ENCODE measurements at places on chromosomes 6 and 20. TPM values are rescaled to one million over a fixed set of nuclear protein-coding genes. Genes with fewer than 3 reads are reported as not detected.

HLA-DOA gene
- total RNA-seq: 1.3 TPM

BPIFB4 gene
- total RNA-seq: not detected

HAO1 gene
- total RNA-seq: 17.8 TPM

BPIFA1 gene
- not detected for total RNA-seq

ZKSCAN3 gene
- total RNA-seq: 2.8 TPM

UBR2 gene
- total RNA-seq: 32.9 TPM

L3MBTL1 gene
- total RNA-seq: 2.6 TPM

NFATC2 gene
- total RNA-seq: 6.7 TPM

C2 gene
- 354 TPM for total RNA-seq

- DNase-seq: no peak
- H3K36me3 ChIP-seq: no peaks in the 10 kb centered on the region
- peak overlapping the region; percentile 57 for H3K27ac ChIP-seq
- H3K4me3 ChIP-seq: peak overlapping the region; percentile 99
- H3K27me3 ChIP-seq: no peaks in the 10 kb centered on the region
Measured at GRCh38 chr20:58308290-58308679, 1.2 kb upstream of the RAB22A start.

- H3K27me3 ChIP-seq: no peaks in the 10 kb centered on the region
- no peak overlapping the region for H3K4me3 ChIP-seq
- DNase-seq: no peak
- H3K27ac ChIP-seq: no peak overlapping the region
- H3K4me1 ChIP-seq: peaks cover 13% of the 10 kb centered on the region
Measured at GRCh38 chr20:531608-532007, 12.0 kb downstream of the CSNK2A1 start.

GRCh38 chr6:39803872-39804271, 11.7 kb downstream of the DAAM2 start:
- no peak overlapping the region for H3K4me3 ChIP-seq
- H3K4me1 ChIP-seq: no peaks in the 10 kb centered on the region
- no peaks in the 10 kb centered on the region for H3K27me3 ChIP-seq
- no peak for DNase-seq

DNA sequence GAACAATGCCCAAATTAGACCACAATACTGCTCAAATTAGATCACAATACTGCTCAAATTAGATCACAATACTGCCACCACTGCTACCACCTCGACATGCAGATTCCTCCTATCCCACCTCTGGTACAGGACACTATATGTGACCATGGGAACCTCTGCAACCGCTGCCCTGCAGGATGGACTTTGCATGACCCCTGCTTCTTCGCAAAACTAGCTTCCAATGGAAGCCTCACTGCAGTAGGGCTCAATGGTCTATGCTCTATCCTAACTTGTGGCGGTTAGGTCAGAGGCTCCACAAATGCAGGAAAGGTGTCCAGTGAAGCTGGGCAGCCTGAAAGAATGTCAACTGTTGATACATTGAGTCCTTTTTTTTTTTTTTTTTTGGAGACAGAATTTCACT, 7.8 kb upstream of the TXNDC5 start:
- H3K36me3 ChIP-seq: no peaks in the 10 kb centered on the region
- H3K27me3 ChIP-seq: no peaks in the 10 kb centered on the region
- H3K27ac ChIP-seq: no peak overlapping the region

- DNase-seq: no peak
- H3K27ac ChIP-seq: no peak overlapping the region
- no peaks in the 10 kb centered on the region for H3K4me1 ChIP-seq
- H3K27me3 ChIP-seq: no peaks in the 10 kb centered on the region
- H3K36me3 ChIP-seq: no peaks in the 10 kb centered on the region
Measured at GRCh38 chr6:1801401-1801800, 191.7 kb downstream of the FOXC1 start.

DNA sequence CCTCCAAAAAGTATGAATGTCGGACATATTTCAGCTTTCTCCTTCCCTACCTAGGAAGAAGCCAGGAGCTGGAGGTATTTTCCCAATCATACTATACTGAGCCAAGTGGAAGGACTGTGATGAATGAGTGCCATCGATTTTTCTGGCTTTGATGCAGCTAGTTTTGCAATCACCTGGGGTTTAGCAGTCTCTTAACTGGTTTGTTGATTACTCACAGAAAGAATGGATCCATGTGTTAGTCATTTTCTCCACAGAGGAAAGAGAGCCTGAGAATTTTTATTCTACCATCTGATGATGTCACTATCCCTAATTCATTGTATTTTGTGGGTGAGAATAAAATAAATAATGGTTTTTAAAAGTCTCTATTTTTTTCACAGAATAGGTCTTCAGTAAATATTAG, 282.9 kb upstream of the RNF217 start:
- no peak overlapping the region for H3K27ac ChIP-seq
- H3K4me3 ChIP-seq: no peak overlapping the region
- H3K36me3 ChIP-seq: no peaks in the 10 kb centered on the region
- H3K27me3 ChIP-seq: no peaks in the 10 kb centered on the region
- no peaks in the 10 kb centered on the region for H3K4me1 ChIP-seq
- no peak for DNase-seq

DNA sequence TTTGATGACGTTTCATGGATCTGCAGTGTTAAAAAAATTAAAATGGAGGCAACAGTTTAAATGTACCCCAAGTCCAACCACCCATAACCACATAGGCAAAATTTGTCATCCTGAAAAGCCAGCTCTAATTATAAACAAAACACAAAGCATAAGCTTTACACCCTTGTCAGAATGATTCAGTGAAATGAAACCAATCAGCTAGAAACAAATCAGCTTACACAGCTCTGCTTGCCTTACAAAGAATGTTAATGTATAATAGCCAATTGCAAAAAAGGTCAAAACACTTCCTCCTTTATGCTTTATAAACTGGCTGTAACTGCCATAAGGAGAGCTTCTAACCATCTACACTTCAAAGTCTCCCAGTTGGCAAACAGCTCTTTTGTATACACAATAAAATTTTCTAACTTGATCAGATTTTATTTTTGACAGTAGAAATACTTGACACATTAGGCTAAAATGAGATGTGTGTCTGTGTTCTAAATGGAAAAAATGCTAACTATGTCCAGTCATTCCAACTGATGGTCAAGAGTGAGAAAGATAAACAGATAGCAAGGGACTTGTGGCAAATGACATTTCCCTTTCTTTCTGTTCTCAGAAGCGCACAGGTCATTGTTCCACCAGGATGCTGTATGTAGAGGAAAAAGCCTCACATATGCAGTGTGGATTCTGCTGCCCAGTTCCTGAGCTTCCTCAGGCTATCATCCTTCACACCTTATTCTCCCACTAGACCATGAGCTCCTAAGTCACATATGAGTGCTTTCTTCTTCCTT, 344.3 kb upstream of the ID4 start:
- no peaks in the 10 kb centered on the region for H3K4me1 ChIP-seq
- no peak overlapping the region for H3K27ac ChIP-seq
- no peak for DNase-seq
- no peaks in the 10 kb centered on the region for H3K36me3 ChIP-seq

DNA sequence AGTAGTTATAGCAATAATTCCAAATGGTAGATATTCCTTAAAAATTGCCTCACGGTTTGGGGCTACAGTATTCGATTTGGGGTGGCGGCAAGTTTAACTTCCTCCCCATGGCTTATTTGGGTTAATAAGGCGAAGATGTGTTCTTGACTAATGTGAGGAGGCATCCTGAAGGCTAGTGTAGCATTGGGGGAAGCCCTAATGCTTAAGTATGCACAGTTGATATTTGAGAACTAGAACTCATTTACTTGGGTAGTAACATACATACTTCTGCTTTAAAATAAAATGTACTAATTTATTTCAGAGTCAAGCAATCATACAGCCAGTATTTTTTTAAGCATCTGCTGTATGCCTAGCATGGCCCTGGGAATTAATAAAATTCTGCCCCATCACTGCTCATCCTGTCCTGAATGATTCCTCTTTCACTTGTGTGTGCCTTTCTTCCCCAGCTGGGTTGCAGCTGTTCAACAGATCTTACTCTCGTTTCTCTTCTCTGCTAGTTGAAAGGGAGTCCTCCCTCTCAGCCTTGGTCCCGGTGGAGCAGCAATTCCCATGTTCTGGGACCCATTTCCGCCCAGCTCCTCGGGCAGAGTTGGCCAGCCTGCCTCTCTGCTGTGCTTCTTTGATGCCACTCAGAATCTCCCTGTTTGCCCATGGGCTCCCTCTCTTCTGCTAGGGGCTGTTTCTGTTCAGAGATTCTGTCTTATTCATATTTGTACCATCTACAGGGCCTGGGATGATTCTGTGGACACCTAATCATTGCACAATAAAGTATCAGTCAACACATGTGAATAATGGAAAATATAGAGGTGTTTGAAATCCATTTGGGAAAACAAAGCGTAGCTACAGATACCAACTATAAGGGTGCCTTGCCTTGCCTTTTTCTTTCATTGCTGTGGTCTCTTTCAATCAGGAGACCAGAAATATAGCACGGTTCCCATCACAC, 104.8 kb downstream of the ARID1B start:
- DNase-seq: no peak
- H3K27me3 ChIP-seq: no peaks in the 10 kb centered on the region
- H3K4me1 ChIP-seq: peaks cover 8% of the 10 kb centered on the region

DNA sequence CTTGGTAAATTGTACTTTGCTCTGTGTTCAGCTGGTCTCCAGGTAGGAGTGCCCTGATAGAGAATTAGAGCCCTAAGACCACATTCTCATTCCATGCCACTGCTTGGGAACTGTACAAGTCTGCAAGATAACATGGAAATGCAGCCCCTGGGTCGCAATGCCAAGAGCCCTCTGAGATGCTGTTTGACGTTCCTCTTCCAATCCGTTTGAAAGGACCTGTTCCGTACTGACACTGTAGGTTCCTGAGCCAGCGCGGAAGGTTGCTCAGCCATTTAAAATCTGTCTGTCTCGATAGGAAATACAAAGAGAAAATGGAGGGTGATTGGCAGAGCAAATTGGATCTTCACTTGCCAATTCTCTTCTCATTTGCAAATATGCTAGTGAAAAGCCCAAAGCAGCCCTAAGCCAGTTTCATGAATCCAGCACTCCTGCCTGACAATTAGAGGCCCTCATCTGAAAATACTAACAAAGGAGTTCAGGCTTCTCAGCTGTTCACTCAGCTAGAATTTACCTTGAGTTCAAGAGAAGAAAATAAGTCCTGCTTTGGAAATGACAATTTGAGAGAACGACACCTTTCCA, 100.6 kb upstream of the AFDN start:
- H3K27me3 ChIP-seq: no peaks in the 10 kb centered on the region
- no peak overlapping the region for H3K4me3 ChIP-seq
- no peaks in the 10 kb centered on the region for H3K36me3 ChIP-seq
- DNase-seq: no peak

DNA sequence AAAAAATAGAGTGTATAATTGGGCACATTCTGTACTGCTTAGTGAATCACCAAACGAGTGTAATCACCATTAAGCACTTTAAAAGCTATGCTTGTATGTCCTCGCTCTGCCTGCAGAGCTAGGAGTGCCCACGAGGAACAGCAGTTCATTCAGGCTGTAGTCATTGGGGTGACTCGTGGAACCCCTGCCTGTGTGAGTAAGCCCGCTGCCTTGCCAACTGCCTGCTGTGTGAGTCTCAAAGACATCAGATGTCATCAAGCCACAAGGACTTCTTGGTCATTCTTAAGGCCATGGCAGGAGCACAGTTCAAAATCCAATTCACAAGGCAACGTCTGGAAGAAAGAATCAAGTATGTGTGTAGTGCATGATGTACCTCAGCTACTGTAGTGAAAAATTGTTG, 60.4 kb downstream of the FOXO3 start:
- no peaks in the 10 kb centered on the region for H3K27me3 ChIP-seq
- no peaks in the 10 kb centered on the region for H3K36me3 ChIP-seq
- H3K4me1 ChIP-seq: peaks cover 54% of the 10 kb centered on the region
- peak overlapping the region; percentile 3 for H3K27ac ChIP-seq
- DNase-seq: no peak

DNA sequence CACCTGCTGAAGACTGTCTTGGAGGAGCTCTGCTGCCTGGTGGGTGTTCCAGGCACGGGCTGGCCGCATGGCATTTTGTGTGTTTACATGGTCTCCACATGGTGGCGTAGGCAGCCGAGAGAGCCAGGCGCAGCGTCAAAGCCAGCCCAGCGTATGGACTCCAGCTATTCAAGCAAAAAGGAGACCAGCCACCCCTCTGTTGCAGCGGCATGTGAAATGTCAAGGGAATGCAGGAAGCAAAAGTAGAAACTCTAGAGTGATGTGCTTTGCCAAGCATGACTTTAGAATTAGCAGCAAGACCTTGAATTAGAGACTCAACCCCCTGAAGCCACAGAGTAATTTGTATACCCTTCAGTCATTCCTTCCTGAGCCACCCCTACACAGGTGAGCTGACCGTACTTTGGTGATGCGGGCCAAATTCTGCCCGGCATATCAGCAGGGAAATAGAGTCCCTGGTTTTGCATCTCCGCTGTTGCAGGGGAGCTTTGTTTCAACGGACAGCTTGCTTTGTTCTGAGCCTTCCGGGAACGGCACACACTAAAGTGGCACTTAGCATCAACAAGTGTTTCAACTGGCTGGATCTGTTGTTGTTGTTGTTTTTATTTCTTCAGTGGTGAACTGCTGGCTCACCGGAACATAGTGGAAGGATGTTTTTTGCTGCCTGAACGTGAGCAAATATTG, 48.5 kb downstream of the FNDC1 start:
- no peaks in the 10 kb centered on the region for H3K36me3 ChIP-seq
- DNase-seq: no peak
- H3K4me3 ChIP-seq: no peak overlapping the region
- no peaks in the 10 kb centered on the region for H3K27me3 ChIP-seq
- no peak overlapping the region for H3K27ac ChIP-seq

DNA sequence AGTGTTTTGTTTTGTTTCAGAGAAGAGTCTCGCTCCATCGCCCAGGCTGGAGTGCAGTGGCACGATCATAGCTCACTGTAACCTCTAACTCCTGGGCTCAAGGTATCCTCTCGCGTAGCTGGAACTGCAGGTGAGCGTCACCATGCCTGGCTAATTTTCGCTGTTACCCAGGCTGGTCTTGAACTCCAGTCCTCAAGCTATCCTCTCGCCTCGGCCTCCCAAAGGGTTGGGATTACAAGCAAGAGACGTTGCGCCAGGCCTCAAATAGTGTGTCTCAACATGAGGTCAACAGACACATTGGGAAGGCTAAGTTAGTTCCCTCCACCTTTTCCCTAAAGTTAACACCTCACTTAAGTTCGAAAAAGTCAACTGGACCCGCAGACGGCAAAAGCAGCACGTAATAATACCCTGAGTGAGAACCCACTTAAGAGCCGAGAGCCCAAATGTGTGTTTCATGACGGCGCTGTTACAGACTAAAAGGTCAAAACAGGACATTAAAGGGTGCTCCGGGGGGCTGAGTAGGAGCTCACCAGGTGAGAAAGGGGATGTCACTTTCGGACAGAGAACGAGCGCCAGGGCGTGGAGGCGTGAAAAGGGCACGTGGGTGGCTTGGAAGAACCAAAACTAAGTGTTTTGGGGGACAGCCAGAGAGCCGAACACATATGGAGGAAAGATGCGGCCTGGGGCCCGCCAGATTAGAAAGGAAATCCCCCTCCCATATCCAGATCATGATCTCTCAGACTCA, 499 bp downstream of the TTI1 start:
- peak overlapping the region; percentile 88 for H3K4me3 ChIP-seq
- peak overlapping the region; percentile 97 for H3K27ac ChIP-seq
- no peaks in the 10 kb centered on the region for H3K36me3 ChIP-seq
- DNase-seq: peak; percentile 38

DNA sequence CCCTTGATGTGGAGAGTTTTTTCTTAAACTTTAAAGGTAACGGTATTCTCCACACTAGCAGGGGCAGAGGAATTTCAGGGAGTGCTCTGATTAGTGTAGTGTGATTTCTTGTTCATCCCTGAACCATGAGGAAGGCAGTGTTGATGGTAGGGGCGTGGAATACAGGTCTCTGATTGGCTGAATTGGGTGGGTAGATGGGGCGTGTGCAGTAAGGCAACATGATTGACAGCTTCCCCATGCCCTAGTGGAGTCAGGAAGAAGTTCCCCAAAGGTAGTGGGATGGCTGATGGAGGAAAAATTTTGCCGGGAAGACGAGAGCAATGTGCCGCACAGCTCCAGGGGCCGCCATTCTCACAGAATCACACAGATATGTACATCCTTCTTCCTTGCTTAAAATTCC, 97.4 kb upstream of the SALL4 start:
- no peak overlapping the region for H3K4me3 ChIP-seq
- no peak overlapping the region for H3K27ac ChIP-seq
- H3K27me3 ChIP-seq: no peaks in the 10 kb centered on the region

Measured in liver (tissue), 10 donors.